NCI-H446 treated with DMSO at 0.1 percent for 48 hours (cell line): ENCODE measurements at places on chromosomes 3 and 15.

DNA sequence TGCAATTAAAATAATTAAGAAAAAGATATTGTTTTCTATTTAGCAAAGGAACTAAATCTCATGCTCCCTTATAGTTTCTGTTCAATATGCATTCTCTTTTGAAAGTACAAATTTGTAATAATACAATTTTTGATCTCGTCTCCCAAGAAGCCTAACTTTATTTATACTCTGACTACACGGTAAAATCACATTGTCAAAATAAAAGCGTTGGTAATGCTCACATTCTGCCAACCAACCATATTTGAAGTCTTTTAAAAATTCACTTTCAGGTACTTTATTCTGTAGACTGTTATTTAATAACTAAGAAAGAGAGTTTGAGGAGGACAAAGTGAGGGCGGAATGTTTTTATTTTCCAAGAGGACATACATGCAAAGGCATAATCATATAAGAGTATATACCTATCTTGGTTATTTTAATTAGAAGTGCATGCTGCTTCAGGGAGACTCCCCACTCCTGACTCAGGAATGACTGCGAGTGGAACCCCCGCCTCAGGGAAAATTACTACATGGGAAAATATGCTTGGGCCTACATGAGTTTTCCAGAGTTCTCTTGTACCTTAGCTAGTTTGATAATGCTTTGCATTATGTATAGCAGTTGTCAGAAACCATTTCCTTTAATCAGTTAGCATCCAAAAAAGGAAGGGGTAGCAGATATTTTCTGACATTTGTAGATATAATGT is 19.3 kb downstream of the MBNL1 start:
- DNase-seq = no peak

- DNase-seq = no peak
Observed at GRCh38 chr3:37652851-37653250, 208.8 kb upstream of the CTDSPL start.

DNA sequence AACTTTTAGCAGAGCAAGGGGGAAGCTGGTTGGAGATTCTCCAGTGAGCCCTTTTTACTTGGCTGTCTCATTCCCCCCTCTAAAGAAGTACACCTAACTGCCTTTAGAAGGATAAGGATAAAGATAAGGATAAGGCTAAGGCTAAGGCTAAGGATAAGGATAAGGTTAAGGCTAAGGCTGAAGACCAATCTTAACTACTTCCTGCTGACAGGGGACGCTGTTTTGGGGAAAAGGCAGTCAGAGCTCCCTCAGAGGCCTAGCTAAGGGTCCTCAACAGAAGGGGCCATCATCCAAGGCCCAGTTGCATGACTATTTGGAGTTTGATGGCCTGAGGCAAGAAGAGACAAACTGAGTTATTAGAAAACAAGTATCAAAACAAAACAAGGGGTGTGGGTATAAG is 94.3 kb upstream of the ARPP21 start:
- no peak for DNase-seq

DNA sequence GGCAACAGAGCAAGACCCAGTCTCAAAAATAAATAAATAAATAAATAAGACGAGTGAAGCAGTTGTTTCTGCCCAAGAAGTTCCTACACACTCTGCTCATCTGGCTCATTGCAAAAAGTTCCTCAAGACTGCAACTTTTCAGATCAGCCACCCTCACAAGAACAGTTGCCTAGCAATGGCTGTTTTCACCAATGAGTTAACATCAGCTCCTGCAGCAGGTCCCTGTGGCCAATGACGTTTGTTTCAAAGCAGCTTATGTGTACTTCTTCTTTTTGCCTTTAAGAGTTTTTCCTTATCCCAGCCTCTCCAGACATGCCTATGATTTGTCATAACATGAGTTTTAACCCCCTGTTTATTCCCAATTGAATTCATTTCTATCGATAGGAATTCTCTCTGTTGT is 118.4 kb upstream of the SPRED1 start:
- no peak for DNase-seq

- no peak for DNase-seq
Observed at GRCh38 chr3:36681867-36682266, 82.5 kb downstream of the DCLK3 start.

DNA sequence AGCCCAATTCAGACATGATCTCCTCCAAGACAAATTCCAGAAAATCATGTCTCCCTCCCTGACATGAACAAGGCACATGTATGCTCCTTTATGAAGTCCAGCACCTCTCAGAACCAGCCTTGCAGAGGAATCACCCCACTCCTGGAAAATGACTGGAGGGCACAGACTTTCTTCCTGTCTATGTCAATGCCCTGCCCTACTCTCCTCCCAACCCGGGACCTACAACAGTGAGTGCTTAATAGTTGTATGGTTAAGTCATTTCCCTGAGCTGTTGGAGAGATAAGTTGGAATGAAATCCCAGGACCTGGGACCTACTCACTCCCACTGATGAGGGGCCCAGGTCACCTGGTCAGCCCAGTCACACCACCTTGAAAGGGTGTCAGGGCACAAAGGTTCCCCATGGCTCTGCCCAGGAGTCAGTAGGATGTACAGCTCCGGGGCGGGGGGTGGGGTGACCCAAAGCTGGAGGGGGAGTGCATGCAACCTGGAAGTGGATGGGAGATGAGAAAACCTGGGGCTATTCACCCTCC is 80.1 kb upstream of the HERC1 start:
- DNase-seq = no peak

GRCh38 chr15:101128221-101129015 is 123.4 kb downstream of the CHSY1 start:
- DNase-seq = peak; percentile 75

DNA sequence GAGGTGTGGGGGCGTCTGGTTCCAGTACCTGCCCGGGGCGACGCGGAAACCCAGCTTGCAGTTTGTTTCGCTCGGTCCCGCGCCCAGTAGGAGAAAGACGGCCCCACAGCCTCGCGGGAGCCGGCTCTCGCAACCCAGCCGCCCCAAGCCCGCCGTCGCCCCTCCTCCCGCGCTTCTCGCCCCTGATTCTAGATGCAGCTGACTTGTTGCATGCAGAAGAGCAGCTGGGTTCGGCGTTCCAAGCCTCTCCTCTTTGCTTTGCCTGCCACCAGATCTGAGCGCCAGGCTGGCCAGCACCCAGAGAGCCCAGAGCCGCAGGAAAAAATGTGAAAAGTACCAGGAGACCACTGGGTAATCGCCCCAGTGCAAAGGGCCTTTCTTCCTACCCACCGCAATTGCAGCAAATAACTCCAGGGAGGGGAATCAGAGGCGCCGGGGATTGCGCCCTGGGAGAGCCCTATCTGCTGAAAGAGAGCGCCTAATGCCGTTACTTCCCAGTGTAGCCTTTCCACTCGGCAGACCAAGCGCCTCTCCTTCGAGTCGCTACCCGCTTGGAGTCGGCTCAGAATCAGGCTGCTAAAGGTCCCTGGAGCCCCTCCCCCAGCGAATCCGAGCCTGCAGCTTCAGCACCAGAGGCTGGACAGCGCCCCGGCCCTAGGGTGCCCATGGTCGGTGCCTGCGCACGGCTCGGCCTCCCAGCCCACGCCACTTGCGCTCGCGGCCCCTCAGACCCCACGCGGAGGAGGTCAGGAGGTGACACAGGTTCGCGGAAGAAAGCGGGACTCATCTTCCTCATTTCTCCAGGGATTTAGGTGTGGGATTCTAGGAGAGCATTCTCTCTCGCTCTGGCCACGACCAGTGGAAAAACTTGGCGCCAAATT is 15.7 kb upstream of the AEN start:
- DNase-seq = no peak

DNA sequence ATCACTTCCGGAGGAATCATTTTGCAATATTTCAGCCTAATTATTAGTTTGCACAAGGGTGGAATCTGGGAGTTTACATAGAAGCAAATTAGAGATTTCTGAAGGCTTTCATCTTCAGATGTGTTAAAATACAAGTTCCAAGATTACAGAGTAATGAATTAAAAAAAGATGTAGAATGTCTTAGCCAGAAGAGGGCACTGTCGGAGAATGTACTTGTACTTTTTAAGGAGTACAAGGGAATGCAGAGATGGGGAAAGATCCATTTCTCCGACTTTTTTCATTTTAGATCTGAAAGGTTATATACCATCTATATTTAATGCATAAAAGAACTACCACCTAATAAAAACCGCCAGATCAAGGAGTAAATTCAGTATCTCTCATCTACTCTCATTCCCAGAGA is 43.1 kb upstream of the WDR5B start:
- DNase-seq = no peak

GRCh38 chr3:100533176-100533575 is 40.8 kb downstream of the TMEM45A start:
- DNase-seq = no peak

GRCh38 chr3:171317171-171317570 is 143.0 kb downstream of the TNIK start:
- DNase-seq = peak; percentile 83

GRCh38 chr3:134237454-134238145 is 13.1 kb downstream of the RYK start:
- DNase-seq = no peak

DNA sequence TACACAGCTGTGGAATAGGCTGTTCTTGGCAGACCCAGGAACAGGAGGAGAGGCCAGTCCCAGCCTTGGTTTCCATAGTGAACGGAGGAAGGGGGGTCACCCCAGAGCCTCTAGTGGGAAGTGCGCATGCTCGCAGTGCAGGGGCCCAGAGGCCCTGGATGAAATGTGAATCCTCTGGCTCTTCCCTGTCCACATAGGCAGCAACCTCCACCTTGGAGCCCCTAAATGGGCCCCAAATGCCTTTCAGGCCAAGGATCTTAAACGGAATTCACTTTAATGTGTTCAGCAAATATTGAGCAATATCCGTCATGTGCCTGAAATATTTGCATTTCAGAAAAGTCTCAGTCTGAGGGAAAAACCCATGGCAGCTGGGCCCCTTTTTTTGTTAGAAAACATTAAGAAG is 3.3 kb upstream of the NDN start:
- peak; percentile 1 for DNase-seq

DNA sequence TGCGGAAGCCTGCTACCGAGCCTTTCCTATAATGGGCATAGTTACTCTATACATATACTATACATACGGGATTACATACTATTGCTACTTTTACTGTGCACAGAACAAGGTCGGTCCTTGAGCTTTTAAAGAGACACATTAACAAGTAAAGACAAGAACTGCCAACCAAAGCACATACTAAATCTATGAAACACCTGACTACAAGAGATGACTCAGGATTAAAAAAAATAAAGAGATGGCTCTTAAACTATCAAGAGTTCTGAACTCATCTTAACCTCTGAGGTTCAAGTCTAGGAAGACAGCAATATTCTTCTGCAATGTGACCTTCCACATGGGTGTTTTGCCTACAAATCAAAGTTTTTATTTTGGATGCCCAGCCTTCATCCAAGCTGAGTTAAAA is 106.8 kb downstream of the TNIK start:
- no peak for DNase-seq

DNA sequence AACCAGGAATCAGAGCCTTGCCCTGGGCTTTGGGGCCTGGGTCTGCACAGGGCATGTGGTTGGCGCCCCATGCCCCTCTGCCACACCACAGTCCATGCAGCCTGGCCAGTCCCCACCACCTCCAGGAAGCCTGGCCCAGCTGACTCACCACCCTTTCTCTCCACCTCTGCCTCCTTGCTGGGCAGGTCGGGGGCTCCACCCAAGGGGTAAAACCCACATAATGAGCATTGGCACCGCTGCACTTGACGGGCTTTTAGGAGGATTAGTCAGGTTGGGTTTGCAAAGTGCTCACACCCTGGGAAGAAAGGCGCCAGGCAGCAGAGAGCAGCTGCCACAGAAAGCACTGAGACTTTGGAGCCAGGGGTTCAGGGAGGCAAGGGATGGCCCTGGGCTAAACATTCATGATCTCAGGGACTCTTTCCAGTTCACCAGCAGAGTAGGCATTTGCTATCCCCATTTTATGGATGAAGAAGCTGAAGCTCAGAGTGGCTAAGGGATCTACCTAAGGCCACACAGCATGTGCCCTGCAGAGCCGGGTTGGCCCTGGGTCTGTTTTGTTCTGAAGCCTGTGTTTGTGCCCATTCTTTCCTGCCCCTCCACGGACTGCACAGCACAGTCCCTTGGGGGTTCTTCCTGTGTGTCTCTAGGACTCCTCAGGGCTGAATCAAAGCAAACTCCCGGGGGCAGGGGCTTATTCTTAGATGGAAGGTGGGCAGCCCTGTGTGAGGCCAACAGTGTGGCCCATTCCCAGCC is 113.4 kb downstream of the ETFA start:
- DNase-seq = no peak

GRCh38 chr3:82353306-82354171 is 592.1 kb upstream of the GBE1 start:
- DNase-seq = peak; percentile 51

DNA sequence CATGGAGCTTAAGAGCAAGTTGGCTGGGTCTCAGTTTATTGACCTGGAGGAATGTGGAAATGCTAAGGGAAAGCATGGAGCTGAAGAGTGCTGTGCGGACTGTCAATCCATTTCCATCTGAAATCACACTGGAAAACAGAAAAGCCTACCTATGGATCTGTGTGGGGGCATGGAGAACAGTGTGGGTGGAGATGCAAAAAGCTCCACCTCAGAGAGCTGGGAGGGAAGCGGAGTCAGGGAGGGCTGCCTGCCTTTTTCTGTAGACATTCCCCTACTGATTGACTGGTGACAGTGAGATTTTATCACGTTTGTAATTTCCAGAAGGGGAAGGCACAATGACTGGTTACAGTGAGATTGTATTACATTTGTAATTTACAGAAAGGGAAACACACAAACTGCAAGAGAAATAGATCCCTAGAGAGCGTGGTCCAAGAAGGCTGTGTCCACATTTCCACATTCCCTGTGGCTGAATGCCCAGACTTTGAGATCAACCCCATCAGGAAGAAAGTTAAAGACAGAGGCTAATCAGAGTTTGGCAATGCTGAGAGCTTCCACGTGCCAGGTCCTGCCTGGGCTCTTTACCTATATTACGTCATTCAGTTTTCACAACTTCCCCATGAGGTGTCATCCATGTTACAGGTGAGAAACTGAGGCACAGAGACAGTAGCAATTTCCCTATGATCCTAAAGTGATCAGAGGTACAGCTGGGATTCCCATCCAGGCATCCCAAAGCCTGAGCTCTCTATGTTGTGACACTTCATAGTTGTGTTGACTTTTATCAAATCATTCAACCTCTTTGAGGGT is 67.7 kb upstream of the NSMCE3 start:
- DNase-seq = no peak

DNA sequence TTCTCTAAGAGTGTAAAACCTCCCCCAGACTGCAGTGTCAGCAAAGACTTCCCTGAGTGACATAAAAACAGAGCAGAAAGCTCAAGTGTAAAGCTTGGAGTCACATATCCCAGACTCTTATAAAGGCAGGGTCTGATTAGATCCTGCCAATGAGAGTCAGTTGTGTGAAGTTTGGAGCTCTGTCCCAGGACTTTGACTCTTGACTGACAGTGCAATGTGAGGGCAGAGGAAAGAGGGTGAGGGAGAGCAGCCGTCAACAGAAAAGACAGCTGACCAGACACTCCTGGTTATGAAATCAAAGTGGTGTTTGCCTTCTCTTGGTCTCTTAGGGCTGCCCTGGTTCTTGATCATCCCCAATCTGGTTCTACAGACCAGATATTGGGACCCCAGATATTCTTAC is 393.2 kb downstream of the ERC2 start:
- DNase-seq = no peak

GRCh38 chr3:10397879-10398278 is 77.0 kb upstream of the SEC13 start:
- no peak for DNase-seq

GRCh38 chr3:48863122-48863521 is 15.4 kb upstream of the PRKAR2A start:
- DNase-seq = no peak
